Stimulated activated CD4-positive, alpha-beta T cell treated with anti-CD3 and anti-CD28 coated beads, TNF-alpha, amount 100 ng/mL, for 1 hour (primary cell): ENCODE measurements at places on chromosomes 1 and 21.

DNA sequence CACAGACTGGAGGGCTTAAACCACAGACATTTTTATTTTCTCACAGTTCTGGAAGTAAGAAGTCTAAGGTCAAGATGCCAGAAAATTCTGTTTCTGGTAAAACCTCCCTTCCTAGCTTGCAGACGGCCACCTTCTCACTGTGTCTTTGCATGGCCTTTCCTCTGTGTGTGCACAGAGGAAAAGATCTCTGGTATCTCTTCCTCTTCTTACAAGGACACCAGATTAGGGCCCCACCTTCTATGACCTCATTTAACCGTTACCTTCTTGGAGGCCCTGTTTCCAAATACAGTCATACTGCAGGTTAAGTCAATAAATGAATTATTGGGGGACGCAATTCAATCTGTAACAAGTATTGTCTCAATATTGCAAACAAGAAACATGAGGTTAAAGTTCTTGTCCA is 63.0 kb upstream of the PRDX6 start:
- no peak for DNase-seq

DNA sequence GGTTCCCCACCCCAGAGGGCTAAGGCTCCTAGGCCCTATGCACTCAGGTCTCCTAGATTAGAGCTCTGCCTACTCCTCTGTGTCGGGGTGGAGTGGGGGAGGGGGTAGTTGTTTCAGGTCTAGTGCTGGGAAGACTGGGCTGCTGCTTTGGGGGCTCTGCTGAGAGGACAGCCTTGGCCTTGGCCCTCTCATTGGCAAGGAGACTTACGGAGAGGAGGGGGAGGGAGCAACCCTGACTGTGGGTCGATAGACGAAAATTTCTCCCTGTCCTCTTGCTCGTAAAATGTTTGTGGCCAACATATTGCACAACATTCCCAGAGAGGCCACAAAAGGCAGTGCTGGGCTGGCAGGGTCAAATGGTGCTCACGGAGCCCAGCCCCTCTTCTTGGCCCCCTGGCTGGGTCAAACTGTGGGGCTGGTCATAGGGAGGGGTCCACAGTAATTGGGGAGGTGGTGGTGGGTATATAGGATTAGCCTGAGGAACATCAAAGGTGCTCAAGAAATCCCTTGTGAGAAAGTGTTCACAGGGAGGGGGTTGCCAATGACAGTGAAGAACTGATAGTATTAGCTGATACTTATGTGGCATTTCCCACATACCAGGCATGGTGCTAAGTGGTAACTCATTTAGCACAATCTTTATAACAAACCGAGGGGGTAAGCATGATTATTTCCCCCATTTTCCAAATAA is 8.5 kb upstream of the DMBX1 start:
- DNase-seq = no peak

- DNase-seq = no peak
Observed at GRCh38 chr1:9425859-9426258, 113.4 kb upstream of the SLC25A33 start.

DNA sequence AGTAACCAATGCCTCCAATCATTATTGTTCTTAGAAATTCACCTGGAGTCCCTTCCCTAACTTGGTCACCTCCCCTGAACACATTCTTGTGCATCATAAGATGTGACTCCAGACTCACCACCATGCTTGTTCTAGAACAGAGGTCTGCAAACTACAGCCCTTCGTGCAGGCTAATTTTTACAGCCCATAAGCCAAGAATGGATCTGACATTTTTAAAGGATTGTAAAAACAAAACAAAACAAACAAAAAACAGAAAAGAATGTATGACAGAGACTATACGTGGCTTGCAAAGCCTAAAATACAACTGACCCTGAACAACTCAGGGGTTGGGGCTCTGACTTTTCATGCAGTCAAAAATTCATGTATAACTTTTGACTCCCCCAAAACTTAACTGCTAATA is 6.2 kb upstream of the HIVEP3 start:
- DNase-seq = no peak

GRCh38 chr1:168112673-168113305 is 23.9 kb downstream of the GPR161 start:
- DNase-seq = no peak

DNA sequence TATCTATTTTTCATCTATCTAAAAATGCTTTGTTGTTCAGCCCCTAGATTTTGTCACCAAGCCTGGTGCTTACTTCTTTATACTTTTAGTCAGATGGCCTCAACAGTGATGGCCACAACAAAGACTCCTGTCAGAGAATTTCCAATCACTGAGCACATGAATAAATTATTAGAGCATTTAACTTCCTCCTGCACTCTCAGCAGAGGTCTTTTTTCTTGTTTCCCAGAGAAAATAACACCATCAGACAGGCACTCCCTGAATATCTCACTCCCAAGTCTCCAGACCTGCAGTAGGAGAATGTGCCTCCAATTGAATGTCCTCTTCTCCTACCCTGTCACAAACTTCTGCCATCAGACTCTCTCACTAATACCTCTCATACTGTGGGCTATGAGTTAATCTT is 616.0 kb upstream of the NR5A2 start:
- no peak for DNase-seq

DNA sequence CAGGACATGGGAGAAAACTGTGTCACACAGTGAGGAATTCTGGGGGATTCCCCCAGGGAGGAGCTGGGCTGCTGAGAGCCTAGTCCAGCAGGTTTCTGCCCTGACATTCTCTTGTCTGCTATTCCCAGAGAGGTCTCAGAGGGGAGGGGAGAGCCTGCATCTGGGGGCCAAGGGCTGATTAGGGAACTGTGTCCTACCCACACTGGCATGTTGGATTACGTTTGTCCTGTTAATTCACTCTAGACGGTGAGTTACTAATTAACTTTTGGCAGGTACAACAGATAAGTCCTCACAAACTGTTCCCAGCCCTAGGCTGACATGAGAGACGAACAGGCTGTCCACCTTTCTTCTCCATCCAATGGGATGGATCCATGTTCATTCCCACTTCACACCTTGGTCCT is 2.6 kb upstream of the SH3BGRL3 start:
- DNase-seq = no peak

DNA sequence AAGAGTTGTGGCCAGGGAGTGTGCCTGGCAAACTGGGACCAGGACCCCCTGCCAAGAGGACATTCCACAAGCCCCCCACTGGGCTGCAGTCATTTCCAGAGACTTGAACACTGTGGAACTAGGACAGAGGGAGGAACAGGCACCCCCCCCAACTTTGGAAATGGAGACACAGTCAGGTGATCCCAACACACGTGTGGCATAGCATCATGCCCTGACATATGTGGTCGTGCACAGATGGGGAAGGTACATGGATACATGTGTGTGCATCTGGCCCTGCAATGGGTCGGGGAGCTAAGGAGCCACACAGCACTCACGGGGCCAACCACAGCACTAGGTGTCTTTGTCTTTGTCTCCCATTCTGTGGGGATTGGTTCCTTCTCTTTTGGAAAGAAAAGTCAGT is 6.6 kb upstream of the TFF3 start:
- DNase-seq = no peak

- no peak for DNase-seq
Observed at GRCh38 chr1:53400761-53401674, 58.2 kb upstream of the DMRTB1 start.

DNA sequence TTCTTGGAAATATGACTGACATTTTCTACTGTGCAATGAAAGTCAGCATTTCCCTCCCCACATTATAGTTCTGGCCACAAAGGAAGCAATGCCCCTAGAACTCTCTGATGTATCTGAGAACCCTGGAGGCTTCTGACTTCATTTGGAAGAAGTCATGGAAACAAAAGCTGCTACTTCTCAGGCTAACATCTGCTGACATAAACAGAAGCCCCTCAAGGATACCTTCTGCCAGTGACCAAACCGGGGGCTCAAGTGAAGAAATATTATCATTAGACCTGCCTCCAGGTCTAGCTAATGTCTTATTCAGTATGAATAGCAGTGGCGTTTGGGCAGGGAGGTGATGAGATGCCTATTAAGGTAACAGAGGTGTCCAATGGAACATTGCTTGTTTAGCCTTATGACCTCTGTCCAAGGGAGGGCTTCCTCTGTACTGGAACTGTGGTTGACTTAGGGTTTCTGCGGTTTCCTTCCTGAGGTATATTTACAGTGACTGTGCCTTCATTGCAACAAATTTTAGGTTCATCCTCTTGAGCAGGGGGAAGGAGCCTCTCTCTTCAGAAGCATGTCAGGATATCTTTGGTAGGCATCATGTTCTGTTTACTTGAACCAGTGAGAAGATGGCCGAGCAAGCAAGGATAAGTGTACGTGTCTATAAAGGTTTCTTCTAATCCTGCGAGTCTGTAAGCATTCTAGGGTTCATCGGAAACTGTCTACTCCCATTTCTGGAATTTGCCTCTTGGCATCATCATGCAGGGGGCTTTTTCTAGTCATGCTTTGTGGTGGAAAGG is 161.7 kb downstream of the PBX1 start:
- no peak for DNase-seq

- no peak for DNase-seq
Observed at GRCh38 chr1:47577303-47578025, 139.6 kb downstream of the FOXD2 start.

DNA sequence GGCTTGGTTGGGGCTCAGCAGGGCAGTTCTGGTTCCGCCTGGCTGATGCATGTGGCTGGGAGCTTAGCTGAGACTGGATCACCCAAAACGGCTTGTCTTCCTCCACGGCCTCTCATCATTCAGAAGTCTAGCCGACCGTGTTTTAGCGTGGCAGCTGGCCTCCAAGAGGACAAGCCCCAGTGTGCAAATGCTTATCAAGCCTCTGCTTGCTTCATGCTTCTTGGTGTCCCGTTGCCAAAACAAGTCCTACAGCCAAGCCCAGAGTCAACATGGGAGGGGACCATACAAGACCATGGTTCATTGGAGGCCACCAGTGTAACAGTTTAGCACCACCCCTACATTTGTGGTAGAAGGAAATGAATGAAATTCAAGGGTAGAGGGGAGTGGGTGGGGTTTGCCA is 10.5 kb upstream of the KDF1 start:
- DNase-seq = no peak

GRCh38 chr21:33890187-33890586 is 25.4 kb downstream of the ATP5PO start:
- DNase-seq = no peak

DNA sequence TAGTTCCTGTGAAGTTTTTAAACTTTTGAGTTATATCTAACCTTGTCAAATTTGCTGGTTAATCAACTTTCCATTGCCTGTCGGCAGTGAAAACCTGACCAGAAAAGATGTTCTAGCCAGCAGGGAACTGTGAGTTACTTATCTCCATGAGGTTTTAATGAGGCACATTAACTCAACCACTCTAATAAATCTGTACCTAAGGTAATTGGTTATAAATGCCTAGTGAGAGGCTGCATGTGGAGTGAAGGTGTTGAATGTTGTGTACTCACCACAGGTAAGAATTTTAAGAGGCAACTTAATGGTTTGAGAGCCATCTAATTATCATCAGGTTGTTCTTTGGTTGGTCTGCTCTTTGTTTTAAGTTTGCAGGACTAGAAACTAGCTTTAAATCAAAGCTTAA is 138.4 kb upstream of the LHX8 start:
- no peak for DNase-seq

DNA sequence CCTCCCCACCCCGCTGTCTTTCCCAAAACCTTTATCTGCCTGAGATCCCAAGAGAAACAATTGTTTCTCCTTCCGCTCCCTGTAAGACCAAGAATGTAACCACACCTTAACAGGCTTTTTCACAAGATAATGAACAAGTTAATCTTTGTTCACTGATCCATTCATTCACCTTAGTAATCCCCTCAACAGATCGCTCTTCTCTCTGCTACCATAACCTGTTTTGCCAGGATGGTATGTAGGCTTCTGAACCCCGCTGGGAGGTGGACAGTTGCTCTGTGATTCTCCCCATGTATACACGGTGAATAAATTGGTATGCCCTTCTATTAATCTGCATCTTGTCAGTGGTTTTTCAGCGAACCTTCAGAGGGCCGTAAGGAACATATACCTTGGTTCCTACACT is 18.7 kb upstream of the RGSL1 start:
- no peak for DNase-seq

DNA sequence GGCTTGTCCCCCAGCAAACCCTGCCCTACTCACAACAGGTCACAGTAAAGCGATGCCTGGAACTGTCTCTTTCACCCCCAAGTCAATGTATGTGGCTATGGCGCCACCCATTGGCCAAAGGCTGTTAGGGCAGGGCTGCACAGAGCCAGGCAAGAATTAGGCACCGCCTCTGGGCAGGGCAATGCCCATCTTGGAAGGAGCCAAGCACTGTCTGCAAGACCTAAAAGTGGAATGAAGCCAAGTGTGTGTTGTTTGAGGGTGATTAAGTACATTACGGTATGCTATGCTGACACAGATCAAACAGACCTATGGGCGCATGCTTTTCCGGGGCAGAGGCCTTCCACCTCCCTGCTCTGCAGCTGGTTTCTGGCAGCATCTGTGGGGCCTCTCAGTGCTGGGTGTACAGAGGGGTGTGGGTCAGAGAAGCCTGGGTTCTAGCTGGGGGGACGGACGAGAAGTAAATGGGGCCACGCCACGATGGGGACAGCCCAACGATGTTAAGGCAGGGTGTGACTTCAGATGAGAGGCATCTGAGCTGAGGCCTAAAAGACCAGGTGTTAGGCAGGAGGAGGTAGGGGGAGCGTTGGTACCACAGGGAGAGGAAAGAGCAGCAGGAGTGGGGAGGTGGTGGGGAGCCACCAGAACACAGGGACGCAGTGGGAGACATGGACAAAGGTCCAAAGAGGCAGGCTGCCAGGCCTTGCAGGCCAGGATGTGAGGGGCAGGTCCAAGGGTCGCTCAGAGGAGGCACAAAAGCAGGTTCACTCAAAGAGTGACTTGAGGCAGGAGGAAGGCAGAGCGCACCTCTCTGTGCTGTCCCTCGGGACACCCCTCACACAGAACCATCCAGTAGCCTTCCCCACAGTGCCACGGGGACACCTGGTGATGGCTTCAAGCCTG is 49.8 kb downstream of the ACOT7 start:
- no peak for DNase-seq

- no peak for DNase-seq
Observed at GRCh38 chr1:77316966-77317365, 35.1 kb downstream of the AK5 start.

DNA sequence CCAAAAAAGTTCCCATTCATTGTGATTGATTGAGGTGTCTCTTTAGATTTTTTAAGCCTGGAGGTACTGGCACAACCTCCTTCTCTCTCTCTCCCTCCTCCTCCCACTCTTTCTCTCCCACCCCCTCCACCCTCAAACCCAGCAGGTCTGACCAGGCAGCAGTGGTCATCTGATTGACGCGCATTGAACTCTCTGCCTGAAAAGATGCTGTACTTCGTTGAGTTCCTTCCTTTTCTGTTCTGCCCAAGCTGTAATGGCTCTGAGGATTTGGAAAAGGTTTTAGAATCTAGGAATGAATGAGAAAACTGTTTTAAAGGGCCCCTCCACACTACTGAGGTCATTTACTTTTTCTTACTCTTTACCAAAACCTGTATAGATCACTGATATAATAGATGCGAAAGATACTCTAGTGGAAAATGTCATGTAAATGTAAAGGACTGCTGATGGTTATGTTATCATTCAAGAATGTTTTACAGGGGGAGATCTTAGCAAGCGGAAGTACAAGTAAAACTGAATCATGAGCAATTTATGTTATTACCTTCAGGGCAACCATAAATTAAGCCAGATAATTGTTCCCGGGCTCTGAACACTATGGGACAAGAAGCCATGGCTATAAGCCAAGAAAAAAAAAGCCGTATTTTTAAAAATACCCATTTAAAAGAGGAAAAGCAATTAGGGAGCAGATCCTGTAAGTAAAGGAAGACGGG is 25.2 kb upstream of the DYRK1A start:
- DNase-seq = no peak
